ENCODE measurements at places on chromosomes 2 and 18. TPM values are rescaled to one million over a fixed set of nuclear protein-coding genes. Genes with fewer than 3 reads are reported as not detected.

DNA sequence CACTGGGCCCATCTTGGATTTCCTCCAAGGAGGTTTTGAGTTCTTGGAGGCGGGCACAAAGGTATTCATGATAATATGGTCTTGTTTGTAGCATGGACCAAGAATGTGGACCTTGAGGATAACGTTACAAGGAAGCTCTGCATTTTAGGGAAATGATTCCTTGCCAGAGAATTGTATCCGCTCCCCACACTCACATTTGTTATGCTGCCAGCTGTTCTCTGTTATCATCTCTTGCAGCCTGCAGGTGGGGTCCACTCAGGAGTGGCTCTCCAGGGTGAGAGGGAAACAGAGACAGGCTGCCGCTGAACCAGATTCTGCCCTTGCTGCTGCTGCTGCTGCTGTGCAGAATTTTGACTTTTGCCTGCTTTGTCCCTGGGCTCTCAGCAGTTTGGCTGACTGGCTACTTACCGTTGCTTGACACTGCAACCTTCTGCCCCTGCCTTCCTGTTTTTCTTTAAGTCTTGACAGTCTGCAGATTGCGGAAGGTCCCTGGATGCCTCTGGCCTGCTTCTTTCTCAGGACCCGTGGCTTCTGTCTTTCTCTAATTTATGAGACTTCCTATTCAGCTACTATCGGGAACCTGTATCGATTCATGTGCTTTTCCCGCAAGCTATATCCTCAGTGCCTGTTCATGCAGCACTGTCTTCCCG, 122.3 kb upstream of the DOCK10 start:
- H3K36me3 ChIP-seq: no peaks in the 10 kb centered on the region
- no peak overlapping the region for H3K27ac ChIP-seq
- no peaks in the 10 kb centered on the region for H3K4me1 ChIP-seq
- no peak overlapping the region for H3K4me3 ChIP-seq
- DNase-seq: no peak
- H3K27me3 ChIP-seq: no peaks in the 10 kb centered on the region

DNA sequence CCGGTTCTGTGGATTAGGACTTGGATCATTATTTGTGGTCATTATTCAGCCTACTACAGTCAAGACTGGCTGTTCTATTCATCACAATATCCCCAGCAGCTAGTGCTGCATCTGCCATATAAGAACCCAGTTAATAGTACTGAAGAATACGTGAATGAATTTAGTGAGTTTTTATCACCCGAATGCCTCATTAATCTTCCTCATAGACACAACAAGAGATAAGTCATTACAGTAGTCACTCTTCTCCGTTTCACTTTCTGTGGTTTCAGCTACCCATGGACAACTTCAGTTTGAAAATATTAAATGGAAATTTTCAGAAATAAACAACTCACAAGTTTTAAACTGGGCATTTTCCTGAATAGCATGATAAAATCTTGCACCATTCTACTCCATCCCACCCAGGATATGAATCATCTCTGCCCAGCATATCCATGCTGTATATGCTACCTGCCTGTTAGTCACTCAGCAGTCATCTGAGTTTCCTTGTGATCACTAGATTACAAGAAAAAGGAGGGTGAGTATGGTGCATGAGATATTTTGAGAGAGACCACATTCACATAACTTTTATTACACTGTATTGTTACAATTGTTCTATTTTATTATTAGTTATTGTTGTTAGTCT, 363.7 kb upstream of the CHAC2 start:
- no peaks in the 10 kb centered on the region for H3K4me1 ChIP-seq
- H3K27me3 ChIP-seq: no peaks in the 10 kb centered on the region
- no peak overlapping the region for H3K27ac ChIP-seq
- H3K36me3 ChIP-seq: no peaks in the 10 kb centered on the region

DNA sequence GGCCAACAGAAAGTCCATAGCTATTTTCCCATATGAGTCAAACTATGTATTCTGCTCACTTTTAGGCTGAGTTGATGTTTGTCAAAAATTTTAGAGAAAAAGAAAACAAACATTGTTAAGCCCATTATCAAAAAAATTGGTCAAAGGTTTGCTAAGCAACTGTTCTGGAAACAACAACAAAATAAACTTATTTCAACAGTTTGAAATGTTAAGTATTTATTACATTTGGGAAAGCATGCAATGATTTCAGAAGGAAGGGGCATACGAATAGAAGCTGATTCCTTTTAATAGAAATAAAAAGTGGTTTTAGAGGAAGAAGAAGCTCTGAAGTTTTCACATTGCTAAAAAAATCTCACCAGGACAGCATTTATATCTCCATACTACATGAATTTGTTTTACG, 1837.5 kb upstream of the CELF4 start:
- H3K27ac ChIP-seq: no peak overlapping the region
- DNase-seq: no peak
- H3K4me3 ChIP-seq: no peak overlapping the region
- no peaks in the 10 kb centered on the region for H3K27me3 ChIP-seq

Gene GAD1
- total RNA-seq: 0.48 TPM

Gene DNER
- total RNA-seq: 2.6 TPM

Gene LRRTM4
- total RNA-seq: not detected

Gene GPR17
- total RNA-seq: not detected

Gene SPTBN1
- total RNA-seq: 273 TPM
